ENCODE measurements at places on chromosomes 11 and 22.

DNA sequence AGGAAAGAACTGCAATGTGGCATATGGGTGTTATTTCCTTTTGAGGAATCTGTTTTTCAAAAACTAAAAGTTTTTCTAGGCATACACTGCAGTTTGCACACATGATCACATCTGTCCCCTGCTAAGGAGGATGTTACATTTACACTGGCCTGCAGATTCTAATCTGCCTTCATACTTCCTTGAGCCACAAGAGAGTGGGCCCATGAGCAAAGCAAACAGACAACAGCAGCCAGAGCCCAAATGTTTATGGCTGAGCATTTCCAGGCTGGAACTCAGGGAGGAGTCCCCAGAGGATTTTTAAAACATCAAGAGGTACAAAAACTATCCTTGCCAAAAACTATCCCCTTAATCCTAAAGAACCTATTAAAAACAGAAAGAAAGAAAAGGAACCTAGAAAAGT lies 117.2 kb upstream of the MTNR1B start:
- DNase-seq: no peak

DNA sequence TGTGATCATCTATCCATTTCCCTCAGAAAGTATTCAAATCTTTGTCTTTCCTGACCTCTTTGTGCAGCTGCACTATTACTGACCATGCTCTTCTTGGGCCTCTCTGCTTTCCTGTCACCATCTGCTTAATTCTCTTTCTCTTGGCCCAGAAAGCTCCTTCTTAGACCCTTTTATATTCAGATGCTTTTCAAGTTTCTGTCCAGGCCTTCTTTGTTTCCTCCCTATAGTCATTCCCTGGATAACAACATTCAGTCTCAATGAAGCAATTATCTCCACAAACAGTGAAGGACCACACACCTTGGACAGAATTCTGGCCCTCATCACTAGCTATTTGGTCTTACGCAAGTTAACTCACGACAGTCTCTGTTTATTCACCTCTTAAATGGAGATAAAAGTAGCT lies 89.7 kb downstream of the LARGE2 start:
- no peak for DNase-seq

DNA sequence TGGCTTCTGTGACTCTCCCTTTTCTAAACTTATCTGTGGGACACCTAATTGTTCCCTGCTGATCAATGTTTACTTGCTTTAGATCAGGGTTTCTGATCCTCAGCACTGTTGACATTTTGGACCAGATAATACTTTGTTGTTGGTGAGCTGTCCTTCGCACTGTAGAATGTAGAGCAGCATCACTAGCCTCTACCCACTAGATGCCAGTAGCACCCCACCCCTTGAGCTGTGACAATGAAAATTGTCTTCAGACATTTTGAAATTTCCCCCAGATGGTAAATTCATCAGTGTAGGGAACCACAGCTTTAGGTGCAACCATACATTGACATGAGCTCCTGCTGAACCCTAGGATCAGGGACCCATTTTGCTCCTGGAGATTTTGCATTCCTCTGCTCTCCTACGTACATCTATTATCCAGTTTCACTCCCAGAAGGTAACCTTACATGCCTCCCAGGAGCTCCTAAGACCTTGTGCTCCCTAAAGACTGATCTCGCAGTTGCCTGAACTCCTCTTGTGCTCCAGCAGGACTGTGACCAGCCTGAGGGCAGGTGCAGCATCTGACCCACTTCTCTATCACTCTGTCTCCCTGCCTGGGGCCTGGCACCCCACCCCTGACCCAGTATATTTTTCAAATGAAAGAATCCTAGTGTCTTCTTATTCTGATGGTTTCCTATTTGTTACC lies 107.8 kb downstream of the FAR1 start:
- DNase-seq: no peak

GRCh38 chr11:85301895-85302678 lies 325.1 kb downstream of the DLG2 start:
- DNase-seq: no peak

DNA sequence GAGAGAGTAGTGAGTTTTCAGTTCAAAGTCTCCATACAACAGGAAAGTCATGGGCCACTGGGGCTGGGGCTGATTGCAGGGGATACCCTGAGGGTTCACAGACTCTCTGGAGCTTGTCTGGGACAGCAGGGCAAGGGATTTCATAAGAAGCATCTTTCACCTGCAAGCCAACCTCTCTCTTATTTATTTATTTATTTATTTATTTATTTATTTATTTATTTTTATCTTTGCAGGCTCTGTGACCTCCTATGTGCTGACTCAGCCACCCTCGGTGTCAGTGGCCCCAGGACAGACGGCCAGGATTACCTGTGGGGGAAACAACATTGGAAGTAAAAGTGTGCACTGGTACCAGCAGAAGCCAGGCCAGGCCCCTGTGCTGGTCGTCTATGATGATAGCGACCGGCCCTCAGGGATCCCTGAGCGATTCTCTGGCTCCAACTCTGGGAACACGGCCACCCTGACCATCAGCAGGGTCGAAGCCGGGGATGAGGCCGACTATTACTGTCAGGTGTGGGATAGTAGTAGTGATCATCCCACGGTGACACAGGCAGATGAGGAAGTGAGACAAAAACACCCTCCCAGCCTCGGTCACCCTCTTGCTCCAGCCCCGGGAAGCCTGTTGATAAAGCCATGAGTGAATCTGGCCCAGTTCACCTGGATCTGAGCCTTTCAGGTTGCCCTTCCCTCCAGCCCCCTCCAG lies 68.4 kb downstream of the GGTLC2 start:
- DNase-seq: no peak

DNA sequence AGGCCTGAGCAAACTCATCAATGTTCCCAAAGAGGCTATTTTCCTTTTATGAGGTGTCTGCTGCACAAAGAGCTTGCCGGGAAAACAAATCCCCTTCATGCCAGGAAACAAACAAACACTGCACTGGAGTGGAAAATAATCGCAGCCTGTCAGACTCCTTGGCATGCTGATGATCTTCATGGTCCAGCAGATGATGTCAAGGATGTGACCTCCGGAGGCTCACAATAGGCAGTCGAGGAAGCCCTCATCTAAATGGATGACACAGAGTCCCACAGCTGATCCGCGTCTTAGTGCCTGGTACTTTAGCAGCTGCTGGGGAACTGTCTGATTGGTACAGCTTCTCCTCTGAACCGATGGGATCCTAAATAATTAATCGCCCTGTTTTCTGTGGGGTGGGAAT lies 187.6 kb downstream of the TENM4 start:
- no peak for DNase-seq

DNA sequence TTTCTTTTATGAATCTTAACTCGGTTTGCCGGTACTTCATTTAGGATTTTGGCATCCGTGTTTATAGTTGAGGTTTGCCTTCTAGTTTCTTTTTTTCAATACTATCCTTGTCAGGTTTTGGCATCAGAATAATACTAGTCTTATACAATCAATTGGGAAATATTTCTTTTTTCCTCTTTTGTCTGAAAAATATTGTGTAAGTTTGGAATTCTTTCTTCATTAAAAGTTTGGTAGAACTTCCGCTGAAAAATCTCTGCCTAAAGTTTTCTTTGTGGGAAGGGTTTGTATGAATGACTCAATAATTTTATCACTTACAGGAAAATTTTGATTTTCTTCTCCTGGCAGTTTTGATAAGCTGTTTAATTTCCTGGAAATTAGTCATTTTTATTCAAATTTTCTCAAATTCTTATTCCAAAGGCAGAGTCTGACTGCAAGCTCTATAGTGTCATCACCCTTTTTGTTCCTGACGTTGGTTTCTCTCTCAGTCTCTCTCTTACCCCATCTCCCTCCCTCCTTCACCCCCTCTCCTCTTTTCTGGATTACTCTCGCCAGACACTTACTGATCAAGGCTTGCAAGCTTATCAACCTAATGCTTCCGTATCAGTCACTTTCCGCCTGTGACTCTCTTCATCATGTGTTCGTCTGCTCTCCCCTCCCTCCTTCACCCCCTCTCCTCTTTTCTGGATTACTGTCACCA lies 555.7 kb downstream of the TBC1D22A start:
- DNase-seq: no peak

- DNase-seq: no peak
Measured at GRCh38 chr11:61542024-61542461, 33.5 kb downstream of the LRRC10B start.

GRCh38 chr11:19076744-19077589 lies 16.4 kb upstream of the MRGPRX2 start:
- DNase-seq: peak; percentile 57

GRCh38 chr11:65640483-65641296 lies 2.8 kb downstream of the SIPA1 start:
- DNase-seq: peak; percentile 28

- no peak for DNase-seq
Measured at GRCh38 chr22:27695925-27696324, 105.6 kb downstream of the MN1 start.

DNA sequence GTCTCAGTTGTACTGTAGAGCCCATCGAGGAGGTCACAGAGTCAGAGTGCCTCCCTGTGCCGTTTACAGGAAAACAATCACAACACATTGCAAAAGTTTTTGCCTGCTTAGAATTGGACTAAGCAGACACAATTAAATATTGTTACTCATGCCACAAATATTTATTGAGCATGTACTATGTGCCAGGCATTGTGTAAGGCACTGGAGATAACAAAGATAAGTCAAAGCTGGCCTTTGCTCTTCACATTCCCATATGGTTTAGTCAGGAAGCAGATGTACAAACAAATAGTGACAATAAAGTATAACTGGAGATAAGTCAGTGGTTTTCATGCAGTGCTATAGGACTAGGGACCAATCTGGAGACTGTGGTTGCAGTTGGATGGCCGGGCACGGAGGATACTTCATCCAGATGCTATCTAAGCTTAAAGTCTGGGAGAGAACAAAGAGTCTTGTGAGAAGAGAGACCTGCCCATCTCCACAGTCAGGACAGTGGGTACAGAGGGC lies 550.7 kb downstream of the INSC start:
- DNase-seq: no peak

- DNase-seq: no peak
Measured at GRCh38 chr22:42881298-42881697, 24.2 kb upstream of the ARFGAP3 start.

GRCh38 chr11:1233351-1234053 lies 10.6 kb downstream of the MUC5B start:
- DNase-seq: no peak

- DNase-seq: no peak
Measured at GRCh38 chr22:30238661-30239487, 7.7 kb downstream of the LIF start.

DNA sequence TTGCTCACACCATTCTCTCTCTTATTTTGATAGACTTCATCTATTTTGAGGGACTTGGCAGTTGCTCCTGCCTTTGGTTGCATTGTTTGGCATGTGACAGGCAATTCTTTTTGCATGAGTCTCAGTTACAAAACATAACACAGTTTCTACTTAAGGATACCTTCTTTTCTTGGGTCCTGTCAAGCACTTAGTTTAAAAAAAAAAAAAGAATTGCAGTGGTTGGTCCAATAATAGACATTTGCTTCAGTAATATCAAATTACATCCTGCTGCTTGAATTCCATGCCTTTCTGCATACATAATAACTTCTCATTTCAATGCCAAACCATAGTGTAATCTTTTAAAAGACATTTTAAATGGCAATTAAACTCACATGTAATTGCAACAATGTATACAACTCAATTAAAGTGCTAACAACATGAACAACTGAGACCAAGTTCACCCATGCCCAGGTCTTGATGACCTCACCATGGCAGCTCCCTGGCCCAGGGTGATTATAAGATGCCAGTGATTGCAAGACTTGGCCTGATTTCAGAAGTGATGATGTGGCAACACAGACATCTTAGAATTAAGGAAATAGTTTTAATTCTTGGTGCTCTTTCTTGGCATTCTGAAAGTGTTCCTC lies 32.2 kb upstream of the PLET1 start:
- DNase-seq: no peak

GRCh38 chr11:124891373-124891861 lies 6.2 kb downstream of the ROBO4 start:
- DNase-seq: no peak

- no peak for DNase-seq
Measured at GRCh38 chr22:10780281-10780680, 4747.7 kb upstream of the OR11H1 start.

- no peak for DNase-seq
Measured at GRCh38 chr11:72138821-72139390, 3.4 kb downstream of the FOLR3 start.

GRCh38 chr11:112024773-112025678 lies at the start of gene DLAT:
DLAT (plus strand) TSS chr11:112025408; CDS start chr11:112025473, 65 bp downstream.
- DNase-seq: peak; percentile 86

DNA sequence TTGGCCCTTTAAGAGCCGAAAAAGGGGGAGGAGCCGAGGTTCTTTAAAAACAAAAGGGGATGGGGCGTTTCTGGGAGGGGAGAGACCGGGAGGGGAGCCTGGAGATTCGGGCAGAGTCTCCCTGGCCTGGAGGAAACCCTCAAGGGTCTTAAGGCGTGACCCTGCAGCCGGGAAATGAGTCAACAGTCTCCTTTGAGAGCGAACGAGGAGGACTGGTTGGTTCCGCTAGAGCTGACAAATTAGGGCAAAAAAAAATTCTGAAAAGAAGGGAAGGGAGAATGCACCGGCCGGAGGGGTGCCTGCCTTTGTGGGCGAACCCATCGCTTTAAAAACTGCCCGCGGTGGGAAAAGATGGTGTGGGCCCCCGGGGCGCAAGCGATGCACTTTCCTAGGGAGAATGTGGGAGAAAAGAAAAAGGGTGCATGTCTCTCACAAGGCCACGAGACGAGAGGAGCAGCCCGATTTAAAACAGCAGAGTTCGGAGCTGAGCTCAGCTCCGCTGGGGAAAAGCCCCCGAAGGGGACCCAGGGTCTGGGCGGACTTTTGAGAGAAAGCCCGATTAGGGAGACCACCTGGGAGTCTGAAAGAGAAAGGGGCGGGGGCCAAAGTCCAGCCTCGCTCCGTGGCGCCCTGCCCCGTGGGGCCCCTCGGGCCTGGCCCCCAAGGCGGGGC lies 874 bp downstream of the ZFTA start:
- DNase-seq: peak; percentile 23

GRCh38 chr22:19756288-19757128 lies 4.1 kb upstream of the TBX1 start:
- peak; percentile 57 for DNase-seq

DNA sequence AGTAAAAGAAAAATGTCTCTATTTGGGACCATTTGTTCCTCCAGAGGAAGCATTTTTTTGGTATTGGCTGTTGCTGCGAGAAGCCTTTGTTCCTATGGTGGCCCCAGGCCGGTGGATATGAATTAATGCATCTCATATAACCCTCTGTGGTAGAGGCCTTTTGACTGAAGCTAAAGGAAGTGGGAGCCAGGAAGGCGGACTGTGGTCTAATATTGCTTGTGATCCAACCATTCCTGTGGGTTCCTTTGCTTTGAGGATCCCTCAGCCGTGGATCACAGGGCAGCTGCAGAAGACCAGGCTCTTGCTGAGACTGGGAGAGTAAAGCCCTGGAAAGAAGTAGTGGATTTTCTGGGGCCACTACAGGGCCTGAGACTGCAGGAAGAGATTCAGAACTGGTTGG lies 68.3 kb upstream of the NAV2 start:
- no peak for DNase-seq

DNA sequence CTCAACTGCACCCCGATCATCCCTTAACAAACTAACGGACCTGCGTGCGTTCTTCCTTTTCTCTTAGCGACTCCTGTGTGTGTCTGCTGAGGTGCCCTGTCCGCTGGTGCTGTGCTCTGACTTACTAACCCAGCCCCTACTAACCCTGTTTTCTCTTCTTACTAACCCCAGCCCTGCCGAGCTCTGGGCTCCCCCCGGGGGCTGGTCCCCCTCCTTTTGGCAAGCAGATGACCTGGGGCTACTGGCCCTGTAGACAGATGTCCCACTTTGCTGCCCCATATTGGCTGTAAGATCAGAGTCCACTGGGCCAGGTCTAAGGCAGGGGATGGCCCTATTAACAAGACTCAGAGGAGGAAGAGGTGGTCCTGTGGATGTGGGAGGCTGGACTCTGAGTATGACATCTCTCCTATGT lies 14.7 kb downstream of the MIAT start:
- DNase-seq: no peak

Measured in stimulated activated CD4-positive, alpha-beta T cell treated with anti-CD3 and anti-CD28 coated beads, Interleukin-1b, Interleukin-23, amount 100 ng/mL, for 48 hours (primary cell).